Liver (tissue), 10 donors: ENCODE measurements at places on chromosomes 5 and 9. TPM values are rescaled to one million over a fixed set of nuclear protein-coding genes. Genes with fewer than 3 reads are reported as not detected.

GRCh38 chr5:32615236-32615635 lies 29.9 kb downstream of the SUB1 start:
- DNase-seq = no peak

- no peak for DNase-seq
Observed at GRCh38 chr5:163660486-163660885, 155.1 kb downstream of the MAT2B start.

DNA sequence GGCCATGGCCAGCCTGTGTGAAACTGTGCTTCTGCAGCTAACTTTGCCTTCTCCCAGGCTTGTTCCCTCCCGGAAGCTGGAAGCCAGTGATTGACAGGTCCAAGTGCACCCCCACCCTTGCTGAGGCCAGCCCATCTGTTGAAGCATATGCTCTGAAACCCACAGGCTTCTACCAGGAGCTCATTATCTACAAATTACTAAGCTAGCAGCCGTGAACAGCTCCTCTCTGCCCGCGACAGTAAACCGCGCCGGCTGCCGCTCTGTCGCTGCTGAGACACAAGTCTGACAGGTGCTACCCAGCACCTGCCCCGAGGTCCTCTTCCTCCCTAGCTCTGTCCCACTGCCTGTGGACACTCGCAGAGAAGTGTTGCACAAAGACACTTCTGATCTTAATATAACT lies 490.9 kb downstream of the GADD45G start:
- DNase-seq = no peak

Gene TSSK1B
- total RNA-seq = not detected

Gene OXCT1
- total RNA-seq = 1.3 TPM

Gene SPEF2
- total RNA-seq = 2.8 TPM

Gene ADAMTSL1
- 2.6 TPM for total RNA-seq
